ENCODE measurements at places on chromosomes 7 and 10.

- DNase-seq, result no peak
Observed at GRCh38 chr7:874031-874749, 2.2 kb upstream of the GET4 start.

DNA sequence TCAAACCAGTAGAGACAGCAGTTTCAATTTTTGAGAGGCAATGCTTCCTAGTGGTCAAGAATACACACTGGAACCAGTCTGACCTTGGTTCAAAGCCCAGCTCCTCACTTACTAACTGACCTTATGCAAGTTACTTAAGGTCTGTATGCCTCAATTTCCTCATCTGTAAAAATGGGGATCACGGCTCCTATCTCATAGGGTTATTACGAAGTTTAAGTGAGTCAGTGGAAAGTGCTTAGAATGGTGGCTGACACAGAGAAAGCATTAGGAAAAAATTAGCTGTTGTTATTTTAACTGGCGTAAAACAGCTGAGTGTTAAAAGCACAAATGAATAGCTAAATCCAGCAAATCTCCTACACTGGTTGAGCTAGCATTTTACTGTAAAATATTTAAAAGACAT, 162.4 kb upstream of the LAMB4 start:
- DNase-seq, result no peak

GRCh38 chr7:114086537-114086913, 167.7 kb upstream of the PPP1R3A start:
- DNase-seq, result no peak

- peak; percentile 91 for DNase-seq
Observed at GRCh38 chr7:30804078-30804661, 33.0 kb downstream of the MINDY4 start.

GRCh38 chr10:132064082-132064755, 1.5 kb upstream of the JAKMIP3 start:
- no peak for DNase-seq

- peak; percentile 50 for DNase-seq
Observed at GRCh38 chr7:124171068-124171467, 138.2 kb upstream of the TMEM229A start.

DNA sequence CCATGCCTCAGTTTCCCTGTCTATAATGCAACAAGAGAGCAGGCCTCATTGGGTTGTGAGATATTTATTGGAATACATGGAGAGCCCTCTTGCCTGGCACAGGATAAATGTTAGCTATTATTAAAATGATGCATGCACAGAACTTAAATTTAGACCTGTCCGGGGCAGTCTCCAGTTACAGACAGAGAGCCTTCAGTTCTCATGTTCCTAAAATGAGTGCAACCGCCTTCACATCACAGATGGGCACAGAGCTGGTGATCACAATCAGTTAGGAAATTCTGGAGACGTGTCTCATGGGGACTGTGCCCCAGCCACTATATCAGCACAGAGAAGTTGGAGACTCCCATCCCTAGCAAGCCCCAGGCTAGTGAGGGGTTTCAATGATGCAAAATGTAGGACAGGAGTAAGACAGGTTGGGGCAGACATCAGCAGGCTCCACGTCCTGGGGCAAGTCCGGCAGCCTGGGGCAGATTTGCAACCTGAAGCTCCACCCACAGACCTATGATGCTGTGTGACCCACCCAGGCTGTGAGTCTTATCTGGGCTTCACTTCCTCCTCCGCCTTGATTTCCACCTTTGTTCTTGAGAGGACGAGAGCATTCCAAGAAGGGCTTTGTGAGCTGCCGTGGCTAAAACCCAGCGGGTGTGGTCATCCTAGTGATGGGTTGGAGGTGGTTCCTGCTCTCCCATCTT, 49.4 kb downstream of the CXCL12 start:
- DNase-seq, result no peak

DNA sequence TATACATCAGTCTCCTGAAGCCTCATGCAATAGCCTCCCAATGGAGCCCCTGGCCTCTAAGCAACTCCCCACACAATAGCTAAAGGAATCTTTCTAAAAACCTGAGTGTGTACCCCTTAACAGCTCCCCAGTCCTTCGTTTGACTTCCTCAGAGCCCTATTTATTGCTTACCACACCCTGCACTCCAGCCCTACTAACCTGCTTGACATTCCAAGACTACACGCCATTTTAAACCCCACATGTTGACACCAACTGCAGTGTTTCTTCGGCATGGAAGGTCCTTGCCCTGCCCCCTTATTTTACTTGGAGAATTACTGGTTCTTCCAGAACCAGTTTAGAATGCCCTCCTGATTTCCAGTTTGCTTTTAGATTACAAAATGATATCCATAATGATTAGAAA, 10.8 kb downstream of the SRPK2 start:
- DNase-seq, result no peak

DNA sequence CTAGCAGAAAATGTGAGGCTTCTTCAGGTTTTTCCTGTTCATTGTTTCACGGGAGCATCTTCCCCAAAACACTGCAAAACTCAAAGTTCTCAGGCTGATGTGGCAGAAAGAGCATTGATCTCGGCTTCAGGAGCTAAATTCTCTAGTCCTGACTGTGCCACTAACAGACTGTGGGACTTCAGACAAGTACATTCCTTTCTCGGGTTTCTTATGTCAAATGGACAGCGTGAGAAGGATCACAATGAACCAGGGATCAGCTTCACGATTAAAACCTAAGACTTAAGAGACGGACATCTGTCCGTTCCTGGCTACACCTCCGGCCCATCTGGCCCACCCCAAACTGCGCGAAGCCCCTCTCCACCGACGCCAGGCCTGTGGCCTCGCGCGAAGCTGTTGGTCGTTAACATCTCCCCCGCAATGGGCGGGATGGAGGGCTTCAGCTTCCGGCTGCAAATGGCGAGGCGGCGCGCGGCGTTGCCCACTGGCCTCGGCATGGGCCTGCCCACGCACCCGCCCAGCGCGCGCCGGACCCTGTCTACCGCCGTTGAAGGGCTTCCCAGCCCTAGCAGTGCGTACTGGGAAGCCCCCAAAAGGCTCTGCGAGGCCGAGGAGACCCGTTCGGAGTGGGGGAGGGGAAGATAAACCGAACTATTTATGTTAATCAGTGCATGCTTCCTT, 549 bp upstream of the DDX50 start:
- DNase-seq, result peak; percentile 78

- DNase-seq, result no peak
Observed at GRCh38 chr10:48609899-48610584, 5.2 kb upstream of the ARHGAP22 start.

All from iris pigment epithelial cell (primary cell).